GM06990 (cell line): ENCODE measurements at places on chromosomes 13 and 19.

DNA sequence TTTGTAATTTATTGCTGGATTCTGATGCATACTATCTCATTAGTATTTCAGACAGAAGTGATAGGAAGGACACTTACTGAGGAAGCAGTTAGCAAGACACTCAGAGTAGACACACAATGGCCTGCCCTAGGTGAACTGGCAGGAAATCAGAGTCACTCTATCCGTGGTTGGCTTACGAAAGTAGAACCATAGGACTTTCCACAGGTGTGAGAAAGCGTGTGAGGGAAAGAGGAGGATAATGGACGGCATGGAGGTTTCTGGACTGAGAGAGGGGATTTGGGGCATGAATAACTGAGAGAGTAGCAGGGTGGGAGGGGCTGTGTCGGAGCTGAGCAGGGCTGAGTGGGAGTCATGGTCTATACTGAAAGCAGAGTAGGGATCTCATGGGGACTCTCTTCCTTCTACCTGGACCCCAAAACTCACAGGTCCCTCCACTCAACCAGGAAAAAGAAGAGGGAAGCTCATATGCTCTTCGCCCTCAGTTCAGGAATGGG, 18.7 kb upstream of the EID2 start:
- no peak for DNase-seq

DNA sequence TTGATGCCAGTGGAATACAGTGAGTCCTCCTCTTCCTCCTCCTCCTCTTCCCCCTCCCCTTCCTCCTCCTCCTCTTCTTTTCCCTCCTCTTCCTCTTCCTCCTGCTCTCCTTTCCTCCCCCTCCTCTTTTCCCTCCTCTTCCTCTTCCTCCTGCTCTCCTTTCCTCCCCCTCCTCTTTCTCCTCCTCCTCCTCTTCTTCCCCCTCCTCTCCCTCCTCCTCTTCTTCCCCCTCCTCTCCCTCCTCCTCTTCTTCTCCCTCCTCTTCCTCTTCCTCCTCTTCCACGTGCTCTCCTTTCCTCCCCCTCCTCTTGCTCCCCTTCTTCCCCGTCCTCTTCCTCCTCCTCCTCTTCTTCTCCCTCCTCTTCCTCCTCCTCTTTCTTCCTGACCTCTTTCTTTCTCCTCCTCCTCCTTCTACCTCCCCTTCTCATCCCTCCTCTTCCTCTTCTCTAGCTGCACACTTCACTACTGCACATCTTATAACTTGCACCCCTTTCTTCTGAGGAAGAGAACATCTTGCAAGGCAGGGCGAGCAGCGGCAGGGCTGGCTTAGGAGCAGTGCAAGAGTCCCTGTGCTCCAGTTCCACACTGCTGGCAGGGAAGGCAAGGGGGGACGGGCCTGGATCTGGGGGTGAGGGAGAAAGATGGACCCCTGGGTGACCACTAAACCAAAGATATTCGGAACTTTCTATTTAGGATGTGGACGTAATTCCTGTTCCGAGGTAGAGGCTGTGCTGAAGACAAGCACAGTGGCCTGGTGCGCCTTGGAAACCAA, 5.6 kb downstream of the PDX1 start:
- no peak for DNase-seq

- DNase-seq, result no peak
Observed at GRCh38 chr19:49557641-49558325, 22.6 kb downstream of the NOSIP start.

- no peak for DNase-seq
Observed at GRCh38 chr13:59531571-59532091, 632.1 kb downstream of the DIAPH3 start.

DNA sequence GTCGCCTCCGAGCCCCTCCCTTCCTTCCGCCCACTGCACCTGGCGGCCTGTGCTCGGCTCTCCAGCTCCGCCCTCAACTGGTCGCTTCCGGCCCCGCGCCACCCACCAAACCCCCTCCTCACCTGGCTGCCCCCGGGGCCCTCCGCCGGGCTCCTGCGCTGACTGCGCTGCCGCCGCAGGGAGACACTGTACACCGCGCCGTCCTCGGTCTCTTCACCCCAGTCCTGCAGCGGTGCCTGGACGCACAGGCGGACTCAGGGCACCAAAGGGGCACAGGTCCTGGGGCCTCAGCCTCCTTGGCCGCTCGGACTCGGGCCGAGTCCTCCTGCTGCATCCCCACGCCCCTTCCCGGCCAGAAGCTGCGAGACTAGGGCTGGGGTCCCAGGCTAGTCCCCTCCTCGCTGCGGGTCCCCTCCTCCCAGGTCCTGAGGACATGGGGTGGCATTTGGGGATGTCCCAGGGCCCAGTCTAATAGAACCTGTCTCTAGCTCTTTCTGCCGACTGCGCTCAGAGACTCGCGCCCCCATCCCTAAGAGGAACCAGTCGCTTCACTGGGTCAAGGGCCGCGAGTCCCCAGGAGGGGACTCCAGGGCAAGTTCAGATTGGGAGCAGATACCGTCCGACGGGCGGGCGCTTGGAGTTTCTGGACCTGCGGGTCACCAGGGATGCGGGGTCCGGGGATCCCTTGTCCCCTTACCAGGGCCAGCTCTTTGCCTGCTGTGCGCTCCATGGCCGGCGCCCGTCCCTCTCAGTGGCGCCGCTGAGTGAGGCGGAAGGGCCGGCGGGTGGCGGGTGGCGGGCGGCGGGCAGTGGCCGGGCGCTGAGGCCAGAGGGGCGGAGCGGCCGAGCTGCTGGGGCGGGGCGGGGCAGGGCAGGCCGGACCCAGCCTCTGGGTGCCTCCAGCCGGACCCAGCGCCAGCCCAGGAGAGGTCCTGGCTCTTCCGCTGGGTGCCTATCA, at the start of gene RGL3:
Gene RGL3, minus strand, starts transcription at position 766 of the 958 bp plus-strand sequence. Its CDS starts 36 bp downstream, at position 730.
- no peak for DNase-seq

DNA sequence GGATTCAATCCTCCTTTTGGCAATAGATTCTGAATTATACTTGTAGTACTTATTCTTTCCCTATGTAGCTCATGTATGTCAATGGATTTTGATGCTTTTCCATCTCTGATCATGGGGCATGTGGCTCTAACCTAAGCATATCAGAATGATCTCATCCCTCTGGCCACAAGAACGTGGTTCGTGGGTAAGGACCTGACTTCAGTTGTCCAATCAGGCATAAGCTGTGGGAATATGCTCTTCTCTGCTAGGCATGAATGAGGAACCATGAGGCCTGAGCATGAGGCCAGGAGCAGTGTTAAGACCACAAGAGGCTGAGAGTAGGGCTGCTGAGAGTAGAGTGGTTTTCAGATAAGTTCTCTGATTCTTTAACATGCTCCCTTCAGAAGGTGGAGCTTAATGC, 292.4 kb upstream of the TSHZ3 start:
- DNase-seq, result no peak

GRCh38 chr13:110289174-110289573, 17.8 kb downstream of the COL4A1 start:
- DNase-seq, result no peak
